ENCODE measurements at places on chromosomes 1 and 21.

DNA sequence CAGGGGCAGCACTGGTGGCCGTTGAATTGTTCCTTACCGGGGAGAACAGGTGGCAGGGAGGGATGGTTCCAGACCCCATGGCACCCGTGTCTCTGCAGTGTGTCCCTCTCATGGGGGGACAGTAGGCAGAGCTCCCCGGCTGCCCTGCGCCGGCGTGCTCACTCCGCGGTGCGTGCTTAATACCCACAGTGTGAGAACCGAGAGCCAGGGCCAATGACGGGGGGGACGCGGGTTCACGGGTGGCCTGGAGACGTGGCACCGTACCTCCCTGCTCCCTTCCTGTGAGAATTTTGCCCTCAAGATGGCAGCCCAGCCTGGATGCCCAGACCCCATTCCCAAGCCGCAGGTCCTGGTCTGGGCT is 47.1 kb downstream of the PRDM16 start:
- DNase-seq = no peak

DNA sequence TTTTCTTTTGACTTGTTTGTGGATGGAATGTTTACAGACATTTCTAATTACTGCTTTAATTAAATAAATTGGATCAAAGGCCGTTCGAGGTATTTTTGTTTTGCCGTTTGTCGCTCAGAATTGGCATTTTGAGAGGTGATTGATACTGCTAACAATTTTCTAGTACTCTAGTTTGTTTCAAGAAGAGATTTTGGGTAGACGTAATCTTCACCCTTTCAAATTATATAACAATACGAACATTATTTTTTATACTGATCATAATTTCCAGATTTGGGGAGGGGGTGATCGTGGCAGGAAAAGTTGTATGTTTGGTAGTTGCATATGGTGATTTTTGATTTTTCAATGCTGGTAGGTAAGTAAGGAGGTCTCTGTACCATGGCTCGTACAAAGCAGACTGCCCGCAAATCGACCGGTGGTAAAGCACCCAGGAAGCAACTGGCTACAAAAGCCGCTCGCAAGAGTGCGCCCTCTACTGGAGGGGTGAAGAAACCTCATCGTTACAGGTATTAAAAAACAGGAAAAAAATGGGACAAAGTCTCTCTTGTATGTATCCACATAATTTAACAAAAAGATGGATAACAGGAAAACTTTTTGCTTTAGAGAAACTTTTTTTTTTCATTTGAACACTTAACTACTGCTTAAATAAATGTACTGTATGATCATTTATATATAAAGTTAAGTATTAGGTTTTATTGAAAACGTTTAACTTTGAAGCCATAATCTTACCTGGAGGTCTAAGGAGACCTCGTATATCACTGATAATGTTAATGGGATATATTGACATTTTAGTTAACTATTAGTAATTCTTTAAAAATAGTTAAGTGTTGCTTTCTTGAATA is 1.7 kb downstream of the H3-3A start:
- DNase-seq = peak; percentile 52

GRCh38 chr1:167360120-167360519 is 139.4 kb downstream of the POU2F1 start:
- DNase-seq = no peak

DNA sequence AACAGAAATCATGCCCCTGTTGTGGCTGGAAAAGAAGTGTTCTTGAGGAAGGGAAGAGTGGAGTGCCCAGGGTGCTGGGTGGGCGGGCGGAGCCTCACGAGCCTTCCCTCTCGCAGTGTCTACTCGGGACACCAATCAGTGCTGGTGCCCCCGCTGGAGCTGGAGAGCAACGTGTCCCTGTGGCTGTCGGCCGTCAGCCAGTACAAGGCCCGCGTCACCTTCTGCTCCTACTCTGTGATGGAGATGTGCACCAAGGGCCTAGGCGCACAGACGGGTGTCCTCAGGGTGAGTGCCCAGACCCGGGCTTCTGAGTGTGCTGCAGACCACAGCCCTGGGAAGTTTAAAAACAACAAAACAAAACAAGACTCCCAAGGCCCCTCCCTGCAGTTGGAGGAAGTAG is 47.4 kb downstream of the S100B start:
- DNase-seq = no peak
